ENCODE measurements at places on chromosomes 5 and 9. TPM values are rescaled to one million over a fixed set of nuclear protein-coding genes. Genes with fewer than 3 reads are reported as not detected.
A peak's percentile ranks its signal among the peaks of the same experiment; 100 is the strongest.

GRCh38 chr5:156929366-156929948, 33.6 kb downstream of the TIMD4 start:
- peak; percentile 21 for DNase-seq
- peaks cover 8% of the 10 kb centered on the region for H3K36me3 ChIP-seq
- H3K27ac ChIP-seq: peak overlapping the region; percentile 82
- H3K4me3 ChIP-seq: no peak overlapping the region

- H3K4me3 ChIP-seq: no peak overlapping the region
- DNase-seq: peak; percentile 83
- H3K27me3 ChIP-seq: peaks cover 32% of the 10 kb centered on the region
- H3K27ac ChIP-seq: no peak overlapping the region
- H3K36me3 ChIP-seq: no peaks in the 10 kb centered on the region
Measured at GRCh38 chr5:7815892-7816534, 34.9 kb downstream of the CFAP90 start.

DNA sequence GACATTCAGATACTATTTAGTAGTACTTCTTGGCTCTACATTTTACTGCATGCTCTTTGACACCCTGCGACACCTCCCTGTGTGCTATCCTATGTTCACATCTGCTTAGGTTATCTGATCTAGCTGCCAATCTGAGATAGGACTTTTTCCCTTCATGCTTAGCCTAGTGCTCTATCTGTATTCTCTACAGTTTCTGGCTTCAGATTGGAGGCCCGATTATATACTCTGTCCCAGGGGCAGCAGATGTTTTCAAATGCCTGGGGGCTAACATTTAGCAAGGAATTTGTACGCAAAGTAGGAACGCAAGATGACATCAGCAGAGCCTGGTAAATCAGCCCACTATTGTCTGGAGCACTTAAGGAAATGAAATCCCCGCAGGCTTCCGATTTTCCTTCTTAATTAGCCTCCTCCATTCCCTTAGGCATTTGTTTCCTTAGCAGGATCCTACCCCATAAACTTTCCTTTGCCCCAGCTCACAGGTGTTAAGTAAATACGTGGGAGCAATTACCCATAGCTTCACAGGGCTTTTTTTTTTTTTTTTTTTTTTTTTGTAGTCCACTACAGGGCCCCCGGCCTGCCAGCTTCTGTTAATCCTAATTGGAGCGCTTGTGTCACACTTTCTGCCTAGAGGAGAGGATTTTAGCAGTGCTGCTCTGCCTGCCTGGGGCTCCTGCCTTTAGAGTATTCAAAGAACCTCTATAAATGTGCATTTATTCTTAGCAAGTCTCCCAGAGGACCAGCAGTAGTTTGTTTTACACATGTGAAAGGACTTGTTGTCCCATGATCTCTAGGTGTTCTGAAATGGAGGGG, 61.1 kb upstream of the LPAR1 start:
- no peaks in the 10 kb centered on the region for H3K36me3 ChIP-seq
- no peak overlapping the region for H3K4me3 ChIP-seq
- no peak overlapping the region for H3K27ac ChIP-seq

DNA sequence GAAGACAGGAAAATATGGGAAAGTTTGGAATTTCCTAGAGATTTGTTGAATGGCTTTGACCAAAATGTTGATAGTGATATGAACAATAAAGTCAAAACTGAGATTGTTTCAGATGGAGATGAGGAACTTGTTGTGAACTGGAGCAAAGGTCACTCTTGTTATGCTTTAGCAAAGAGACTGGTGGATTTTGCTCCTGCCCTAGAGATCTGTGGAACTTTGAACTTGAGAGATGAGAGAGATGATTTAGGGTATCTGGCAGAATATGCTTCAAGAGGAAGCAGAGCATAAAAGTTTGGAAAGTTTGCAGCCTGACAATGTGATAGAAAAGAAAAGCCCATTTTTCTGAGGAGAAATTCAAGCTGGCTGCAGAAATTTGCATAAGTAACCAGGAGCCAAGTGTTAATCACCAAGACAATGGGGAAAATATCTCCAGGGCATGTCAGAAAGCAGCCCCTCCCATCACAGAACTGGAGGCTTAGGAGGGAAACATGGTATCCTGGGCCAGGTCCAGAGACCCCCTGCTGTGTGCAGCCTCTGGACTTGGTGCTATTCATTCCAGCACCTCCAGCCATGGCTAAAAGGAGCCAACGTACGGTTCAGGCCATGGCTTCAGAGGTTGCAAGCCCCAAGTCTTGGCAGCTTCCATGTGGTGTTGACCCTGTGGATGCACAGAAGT, 114.3 kb upstream of the STARD4 start:
- H3K27me3 ChIP-seq: peaks cover 8% of the 10 kb centered on the region
- DNase-seq: no peak
- H3K4me1 ChIP-seq: peaks cover 17% of the 10 kb centered on the region
- no peak overlapping the region for H3K27ac ChIP-seq
- H3K4me3 ChIP-seq: no peak overlapping the region

GRCh38 chr5:41275813-41276512, 62.6 kb upstream of the C6 start:
- peaks cover 2% of the 10 kb centered on the region for H3K27me3 ChIP-seq
- H3K27ac ChIP-seq: no peak overlapping the region
- H3K4me1 ChIP-seq: no peaks in the 10 kb centered on the region
- no peaks in the 10 kb centered on the region for H3K36me3 ChIP-seq
- no peak for DNase-seq
- H3K4me3 ChIP-seq: no peak overlapping the region

DNA sequence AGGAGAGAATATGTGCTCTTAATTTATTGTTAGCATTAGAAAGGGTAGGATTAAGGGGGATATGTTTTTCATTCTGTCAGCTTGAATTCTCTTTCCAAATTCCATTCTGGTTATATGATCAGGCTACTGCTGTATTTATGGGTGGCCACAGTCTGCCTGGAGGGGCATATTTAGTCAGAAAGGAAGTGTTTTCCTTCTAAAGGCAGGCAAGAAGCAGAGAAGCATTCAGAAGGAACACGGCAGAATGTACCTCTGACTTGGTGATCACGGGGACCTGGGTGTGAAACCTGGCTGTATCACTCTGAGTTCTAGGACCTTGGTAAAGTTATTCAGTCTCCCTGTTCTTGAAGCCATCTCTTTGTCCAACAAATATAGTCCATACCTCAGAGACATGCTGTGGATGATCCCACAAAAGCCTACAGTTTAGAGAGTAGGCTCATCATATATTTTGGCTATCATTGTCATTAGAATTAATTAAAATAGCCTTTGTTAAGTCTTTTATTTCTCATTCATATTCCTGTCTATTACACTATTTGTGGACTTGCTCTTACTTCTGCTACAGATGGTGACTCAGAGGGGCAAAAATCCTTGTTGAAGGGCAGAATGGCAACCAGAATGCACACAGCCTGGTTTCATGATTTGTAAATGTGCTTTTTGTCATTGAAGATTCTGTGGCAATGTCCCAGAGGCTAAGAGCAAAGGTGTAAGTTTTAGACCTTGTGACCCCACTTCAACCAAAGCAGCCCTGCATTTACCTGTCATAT, 2.7 kb downstream of the TNC start:
- no peaks in the 10 kb centered on the region for H3K36me3 ChIP-seq
- H3K4me3 ChIP-seq: no peak overlapping the region
- H3K4me1 ChIP-seq: peaks cover 7% of the 10 kb centered on the region
- peaks cover 54% of the 10 kb centered on the region for H3K27me3 ChIP-seq

GRCh38 chr5:153753645-153754432, 263.4 kb downstream of the GRIA1 start:
- no peak for DNase-seq
- no peaks in the 10 kb centered on the region for H3K27me3 ChIP-seq
- no peak overlapping the region for H3K27ac ChIP-seq
- H3K4me1 ChIP-seq: no peaks in the 10 kb centered on the region

GRCh38 chr5:92761585-92761984, 819.4 kb downstream of the NR2F1-AS1 start:
- no peak overlapping the region for H3K27ac ChIP-seq
- no peaks in the 10 kb centered on the region for H3K36me3 ChIP-seq
- H3K27me3 ChIP-seq: no peaks in the 10 kb centered on the region
- H3K4me1 ChIP-seq: no peaks in the 10 kb centered on the region
- DNase-seq: no peak
- no peak overlapping the region for H3K4me3 ChIP-seq

- no peak overlapping the region for H3K4me3 ChIP-seq
- H3K36me3 ChIP-seq: no peaks in the 10 kb centered on the region
- no peak for DNase-seq
- H3K27ac ChIP-seq: no peak overlapping the region
Measured at GRCh38 chr9:121853617-121854395, 202.4 kb downstream of the DAB2IP start.

DNA sequence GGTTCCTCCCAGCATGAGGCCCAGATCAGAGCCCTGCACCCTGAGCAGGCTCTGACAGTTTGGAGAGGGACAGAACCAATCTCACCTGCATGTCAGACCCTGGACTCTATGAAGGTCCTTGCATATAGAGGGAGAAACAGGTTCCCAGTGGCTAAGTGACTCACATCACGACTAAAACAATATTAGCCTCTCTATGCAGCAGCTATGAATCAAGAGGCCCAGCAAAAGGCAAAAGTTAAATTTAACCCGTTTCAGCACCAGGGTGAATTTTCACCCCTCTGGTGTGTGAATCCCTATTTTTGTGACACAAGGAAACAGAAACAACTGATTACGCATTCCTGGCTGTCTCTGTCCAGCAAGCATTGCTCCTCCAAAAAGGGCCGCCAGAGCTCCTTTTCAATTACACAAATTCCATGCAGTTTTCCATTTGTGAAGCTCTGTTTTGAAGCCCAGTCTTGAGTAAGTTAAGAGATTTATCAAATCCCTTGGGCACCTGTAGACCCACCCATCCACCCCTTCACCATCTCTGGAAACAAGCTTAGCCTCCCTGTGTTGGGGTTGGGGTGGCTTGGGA, 136.6 kb downstream of the GABBR2 start:
- no peak overlapping the region for H3K4me3 ChIP-seq
- no peaks in the 10 kb centered on the region for H3K36me3 ChIP-seq
- peaks cover 21% of the 10 kb centered on the region for H3K27me3 ChIP-seq
- H3K4me1 ChIP-seq: peaks cover 15% of the 10 kb centered on the region
- H3K27ac ChIP-seq: no peak overlapping the region

- no peaks in the 10 kb centered on the region for H3K4me1 ChIP-seq
- H3K27ac ChIP-seq: no peak overlapping the region
- H3K36me3 ChIP-seq: no peaks in the 10 kb centered on the region
- peaks cover 16% of the 10 kb centered on the region for H3K27me3 ChIP-seq
- H3K4me3 ChIP-seq: no peak overlapping the region
Measured at GRCh38 chr5:150192462-150192861, 2.6 kb downstream of the SLC6A7 start.

- peaks cover 8% of the 10 kb centered on the region for H3K27me3 ChIP-seq
- H3K36me3 ChIP-seq: no peaks in the 10 kb centered on the region
- H3K4me1 ChIP-seq: peaks cover 7% of the 10 kb centered on the region
- H3K4me3 ChIP-seq: no peak overlapping the region
- H3K27ac ChIP-seq: no peak overlapping the region
Measured at GRCh38 chr5:80026841-80027240, 8.3 kb upstream of the THBS4 start.

DNA sequence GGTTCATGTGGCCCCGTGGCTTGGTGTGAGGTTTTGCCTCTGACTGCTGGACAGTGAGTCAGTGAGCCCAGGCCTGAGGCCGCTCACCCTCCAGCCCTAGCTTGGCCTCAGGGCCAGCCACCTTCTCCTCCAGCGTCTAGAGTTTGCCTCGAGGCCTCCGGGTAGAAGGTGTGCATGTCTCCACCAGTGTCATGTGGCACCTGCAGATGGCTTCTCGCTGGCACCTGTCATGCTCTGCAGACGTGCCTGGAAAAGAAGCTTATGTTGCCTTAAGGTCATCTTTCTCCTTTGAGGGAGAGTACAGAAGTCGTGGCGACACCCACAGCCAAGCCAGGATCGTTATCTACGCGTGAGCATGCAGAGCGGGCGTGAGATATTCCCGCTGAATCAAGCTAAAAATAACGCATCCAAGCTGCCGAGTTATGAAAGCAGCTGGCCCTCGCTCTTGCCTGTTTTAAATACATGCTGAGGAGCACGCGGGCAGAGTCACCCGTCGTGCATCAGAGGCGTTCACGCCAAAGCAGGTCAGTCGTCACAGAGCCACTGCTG, 79.7 kb upstream of the FCN2 start:
- DNase-seq: no peak
- H3K4me3 ChIP-seq: no peak overlapping the region
- H3K27ac ChIP-seq: no peak overlapping the region
- no peaks in the 10 kb centered on the region for H3K27me3 ChIP-seq
- H3K4me1 ChIP-seq: no peaks in the 10 kb centered on the region

DNA sequence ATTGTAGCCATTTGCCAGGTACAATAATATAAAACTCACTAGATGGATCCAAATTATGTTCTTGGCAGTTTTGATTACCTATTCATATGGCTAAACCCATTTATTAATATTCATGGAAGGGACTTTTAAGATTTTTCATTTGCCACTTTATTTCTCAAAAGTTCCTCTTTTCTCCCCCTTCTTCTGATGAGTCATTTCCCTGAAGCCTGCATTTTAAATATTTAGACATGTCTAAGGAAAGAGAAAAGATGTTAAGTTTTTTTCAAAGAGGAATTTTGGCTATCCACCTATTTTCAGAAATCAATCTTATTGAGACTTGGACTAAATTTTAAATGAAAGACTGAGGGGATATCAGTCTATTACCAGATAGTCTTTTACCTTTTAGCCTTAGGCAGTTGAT, 1189.4 kb downstream of the EFNA5 start:
- DNase-seq: no peak
- no peaks in the 10 kb centered on the region for H3K4me1 ChIP-seq
- no peak overlapping the region for H3K27ac ChIP-seq
- H3K4me3 ChIP-seq: no peak overlapping the region

PCDHGA6 gene
- 0.05 TPM for total RNA-seq

MED22 gene
- total RNA-seq: 26.4 TPM

PDE6A gene
- not detected for total RNA-seq

SPACA9 gene
- total RNA-seq: 4.4 TPM

MIER3 gene
- 16.0 TPM for total RNA-seq

SFXN1 gene
- total RNA-seq: 433 TPM

TPPP gene
- total RNA-seq: 0.21 TPM

HAPLN1 gene
- total RNA-seq: not detected

LCN12 gene
- 1.1 TPM for total RNA-seq
